ENCODE measurements at places on chromosomes 7 and 10.
A peak's percentile ranks its signal among the peaks of the same experiment; 100 is the strongest.

- no peak for DNase-seq
Observed at GRCh38 chr10:6232846-6233724, 30.4 kb downstream of the PFKFB3 start.

GRCh38 chr7:30926313-30926712 is 14.7 kb downstream of the AQP1 start:
- DNase-seq = no peak

GRCh38 chr7:86954971-86955370 is 104.5 kb downstream of the ELAPOR2 start:
- DNase-seq = no peak

GRCh38 chr7:39184391-39184790 is 206.7 kb downstream of the POU6F2 start:
- DNase-seq = peak; percentile 11

DNA sequence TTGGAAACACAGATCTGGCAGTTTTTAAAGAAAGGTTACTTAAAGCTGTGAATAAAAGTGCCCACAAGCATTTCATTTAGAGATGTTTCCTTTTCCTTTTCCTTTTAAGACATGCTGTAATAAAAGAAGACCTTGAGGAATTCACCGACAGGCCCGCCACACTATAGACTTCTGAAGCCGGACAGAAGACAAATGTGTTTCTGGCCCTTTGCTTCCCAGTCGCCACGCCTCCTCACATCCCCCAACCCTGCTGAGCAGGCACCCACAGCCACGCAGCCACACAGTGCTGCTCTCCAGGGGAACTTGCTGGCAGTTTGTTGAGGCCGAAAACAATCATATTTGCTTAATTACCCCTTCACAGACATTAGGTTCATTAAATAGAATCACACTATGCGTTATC is 83.4 kb downstream of the SLC25A13 start:
- DNase-seq = no peak

DNA sequence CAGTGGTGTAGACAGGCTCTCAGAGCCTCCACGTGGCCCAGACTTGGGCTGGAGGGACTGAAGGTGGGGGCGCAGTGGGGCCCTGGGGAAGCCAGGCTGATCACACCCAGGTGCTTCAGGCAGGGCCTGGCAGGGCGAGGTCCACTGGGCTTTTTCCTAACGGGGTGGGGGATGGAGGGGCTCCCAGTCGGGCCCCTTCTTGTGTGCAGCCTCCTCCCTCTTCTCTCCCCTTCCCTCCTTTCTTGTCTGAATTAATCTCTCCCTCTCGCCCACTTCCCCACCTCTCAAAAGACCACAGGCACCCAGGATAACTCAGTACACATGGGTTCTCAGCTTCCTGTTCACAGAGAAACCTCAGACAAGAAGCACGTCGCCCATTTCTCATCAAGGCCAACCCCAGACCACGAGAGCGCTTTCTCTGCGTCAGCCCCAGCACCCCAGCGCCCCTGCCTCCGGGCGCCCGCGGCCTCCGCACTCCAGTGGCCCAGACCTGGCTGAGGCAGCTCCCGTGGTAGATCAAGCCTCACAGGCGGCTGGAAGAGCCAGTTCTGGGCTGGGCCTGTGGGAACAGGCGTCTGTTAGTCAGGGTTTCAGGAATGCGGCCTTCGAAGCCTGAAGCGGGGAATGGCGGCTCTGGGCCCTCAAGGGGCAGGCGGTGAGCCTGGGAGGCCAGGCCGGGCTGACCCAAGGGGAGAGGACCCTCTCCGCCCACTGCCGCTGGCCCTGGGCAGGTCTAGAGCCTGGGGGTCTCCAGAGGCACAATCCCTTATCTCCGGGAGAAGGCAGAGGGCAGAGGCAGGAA is 50.6 kb downstream of the PWWP2B start:
- no peak for DNase-seq

DNA sequence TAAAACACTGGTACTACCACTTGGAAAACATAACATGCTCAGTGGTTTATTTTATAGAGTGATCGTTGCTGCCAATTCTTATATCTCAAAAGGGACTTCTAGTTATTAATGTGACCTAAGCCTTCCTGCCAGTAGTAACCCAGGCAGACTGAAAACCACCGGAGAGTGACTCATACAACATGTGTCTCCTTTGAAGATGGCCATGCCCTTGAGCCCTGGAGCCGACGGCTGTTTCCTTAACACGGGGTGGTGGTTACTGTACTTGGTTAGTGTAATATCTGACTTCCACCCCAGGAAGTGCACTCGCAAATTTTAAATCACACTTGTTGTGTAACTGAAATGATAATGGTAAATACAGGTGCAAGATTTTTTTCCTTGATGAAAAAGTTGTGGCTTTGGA is 30.5 kb downstream of the JAKMIP3 start:
- DNase-seq = no peak

DNA sequence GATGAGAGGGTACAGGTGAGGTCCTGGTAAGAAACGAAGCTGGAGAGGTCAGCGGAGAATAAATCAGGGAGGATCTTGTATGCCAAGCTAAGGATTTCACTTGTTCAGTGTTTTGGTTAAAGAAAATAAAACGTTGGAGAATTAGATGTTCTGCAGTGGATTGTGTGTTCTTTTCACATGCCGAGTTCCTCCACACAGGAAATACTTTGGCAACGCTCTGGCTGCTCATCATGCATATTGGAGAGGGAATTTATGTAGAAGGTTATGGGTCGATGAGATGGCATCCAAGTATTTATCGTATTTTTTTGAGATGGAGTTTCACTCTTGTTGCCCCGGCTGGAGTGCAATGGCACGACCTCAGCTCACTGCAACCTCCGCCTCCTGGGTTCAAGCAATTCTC is 11.0 kb downstream of the RPS24 start:
- no peak for DNase-seq

DNA sequence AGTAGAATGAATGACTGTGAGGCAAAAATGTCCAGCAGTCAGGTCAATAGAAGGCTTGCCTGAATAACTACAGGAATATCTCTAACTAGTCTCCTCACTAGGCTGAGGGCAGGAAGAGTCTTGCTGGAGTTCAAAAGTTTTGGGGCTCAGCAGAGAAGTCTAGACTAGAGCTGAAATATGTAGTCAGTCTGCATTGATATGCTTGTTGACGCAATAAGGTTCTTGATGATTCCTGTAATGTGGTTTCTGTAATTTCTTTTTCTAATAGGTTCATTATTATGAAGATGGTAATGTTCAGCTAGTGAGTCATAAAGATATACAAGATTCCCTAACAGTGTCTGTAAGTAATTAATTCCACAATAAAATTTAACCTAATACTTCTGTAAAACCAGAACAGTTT is 41.5 kb upstream of the ST7 start:
- DNase-seq = no peak

- DNase-seq = no peak
Observed at GRCh38 chr7:149050941-149051340, 22.6 kb upstream of the PDIA4 start.

GRCh38 chr7:11935905-11936304 is 103.9 kb upstream of the THSD7A start:
- DNase-seq = no peak

DNA sequence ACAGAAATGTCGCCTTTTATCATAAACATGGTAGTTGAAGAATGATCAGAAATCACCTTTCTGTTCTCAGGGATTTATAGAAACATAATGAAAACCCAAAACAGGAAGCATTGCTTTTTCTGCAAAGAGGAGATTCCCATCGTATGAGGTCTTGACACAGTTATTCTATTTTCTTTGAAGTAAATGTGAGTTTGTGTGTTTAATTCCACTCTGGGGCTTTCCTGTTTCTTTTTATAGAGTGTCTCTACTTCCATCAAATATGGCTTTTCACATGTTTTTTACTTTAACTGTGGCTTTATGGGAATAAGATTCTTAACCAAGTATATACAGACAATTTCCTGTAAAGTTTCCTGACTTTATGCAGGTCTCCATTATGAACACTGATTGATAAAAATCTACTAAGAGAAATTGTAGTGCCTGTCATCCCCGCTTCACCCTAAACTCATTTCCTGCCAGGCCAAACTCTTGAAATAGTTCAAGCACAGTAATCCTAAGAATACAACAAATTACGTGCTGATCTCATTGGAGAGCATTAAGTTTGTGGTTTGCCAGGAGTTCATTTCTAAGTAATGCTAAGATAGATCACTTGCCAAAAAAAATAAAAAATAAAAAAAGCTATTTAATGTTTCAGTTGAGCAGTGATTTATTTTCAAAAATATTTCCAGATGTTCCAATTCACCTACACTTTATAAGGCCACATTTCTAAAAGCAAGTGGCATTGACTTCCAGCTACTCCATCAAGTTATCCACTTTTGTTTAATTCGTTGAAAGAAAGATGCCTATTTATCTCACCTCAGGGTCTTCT is 52.2 kb upstream of the SEC61G start:
- no peak for DNase-seq

GRCh38 chr7:41825927-41826480 is 123.1 kb upstream of the INHBA start:
- no peak for DNase-seq

GRCh38 chr10:57982091-57982490 is 285.6 kb downstream of the IPMK start:
- no peak for DNase-seq

DNA sequence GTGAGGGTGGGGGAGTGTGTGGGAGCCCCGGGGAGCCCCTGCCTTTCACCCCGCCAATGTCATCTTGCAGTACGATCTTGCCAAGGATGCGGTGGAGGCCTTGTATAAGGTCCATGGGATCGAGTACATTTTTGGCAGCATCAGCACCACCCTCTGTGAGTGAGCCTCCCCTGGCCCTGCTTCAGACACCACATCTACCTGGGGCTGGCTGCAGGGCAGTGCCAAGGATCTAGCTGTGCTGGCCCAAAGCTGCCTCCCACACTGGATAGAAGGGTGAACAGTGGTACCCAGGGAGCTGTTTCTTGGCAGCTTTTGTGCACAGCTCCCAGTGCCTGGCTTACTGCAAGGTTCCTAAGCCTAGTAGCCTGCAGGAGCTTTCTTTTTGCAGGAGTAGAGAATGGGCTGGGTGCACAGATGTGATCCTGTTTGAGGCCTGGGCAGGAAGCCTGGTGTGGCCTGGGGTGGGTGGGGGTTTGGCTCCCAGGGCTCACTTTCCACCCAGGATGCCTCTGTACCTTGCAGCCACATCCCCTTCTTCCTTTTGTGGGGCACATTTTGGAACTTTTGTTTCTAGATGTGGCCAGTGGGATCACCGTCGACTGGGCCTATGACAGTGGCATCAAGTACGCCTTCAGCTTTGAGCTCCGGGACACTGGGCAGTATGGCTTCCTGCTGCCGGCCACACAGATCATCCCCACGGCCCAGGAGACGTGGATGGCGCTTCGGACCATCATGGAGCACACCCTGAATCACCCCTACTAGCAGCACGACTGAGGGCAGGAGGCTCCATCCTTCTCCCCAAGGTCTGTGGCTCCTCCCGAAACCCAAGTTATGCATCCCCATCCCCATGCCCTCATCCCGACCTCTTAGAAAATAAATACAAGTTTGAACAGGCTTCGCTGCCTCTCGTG is 12.2 kb upstream of the CPA1 start:
- no peak for DNase-seq

DNA sequence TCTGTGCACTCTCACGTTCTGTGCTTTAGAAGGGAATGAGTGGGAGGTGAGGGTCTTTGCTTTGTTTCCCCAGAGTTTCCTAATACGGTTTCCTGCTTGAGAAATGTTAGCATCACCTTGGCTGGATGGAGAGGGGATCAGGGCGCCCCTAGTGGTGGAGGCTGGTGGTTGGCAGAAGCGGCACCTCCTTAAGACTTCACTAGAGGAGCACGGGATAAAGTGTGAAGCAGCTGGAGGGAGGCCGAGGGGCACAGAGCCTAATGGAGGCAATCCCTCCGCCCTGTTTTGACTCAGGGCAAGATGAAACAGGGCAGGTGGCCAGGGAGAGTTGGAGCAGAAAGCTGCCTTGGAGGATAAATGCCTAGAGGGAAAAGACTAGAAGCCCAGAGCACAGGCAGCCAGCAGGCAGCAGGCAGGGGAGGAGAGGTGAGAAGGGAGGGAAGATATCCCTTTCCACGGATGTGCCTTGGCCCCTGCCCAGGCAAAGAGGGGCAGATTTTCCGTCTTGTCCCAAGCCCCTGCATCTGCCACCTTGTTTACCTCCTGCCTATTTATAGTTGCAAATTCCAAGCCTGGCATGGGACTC is 56.0 kb upstream of the BTRC start:
- peak; percentile 83 for DNase-seq

DNA sequence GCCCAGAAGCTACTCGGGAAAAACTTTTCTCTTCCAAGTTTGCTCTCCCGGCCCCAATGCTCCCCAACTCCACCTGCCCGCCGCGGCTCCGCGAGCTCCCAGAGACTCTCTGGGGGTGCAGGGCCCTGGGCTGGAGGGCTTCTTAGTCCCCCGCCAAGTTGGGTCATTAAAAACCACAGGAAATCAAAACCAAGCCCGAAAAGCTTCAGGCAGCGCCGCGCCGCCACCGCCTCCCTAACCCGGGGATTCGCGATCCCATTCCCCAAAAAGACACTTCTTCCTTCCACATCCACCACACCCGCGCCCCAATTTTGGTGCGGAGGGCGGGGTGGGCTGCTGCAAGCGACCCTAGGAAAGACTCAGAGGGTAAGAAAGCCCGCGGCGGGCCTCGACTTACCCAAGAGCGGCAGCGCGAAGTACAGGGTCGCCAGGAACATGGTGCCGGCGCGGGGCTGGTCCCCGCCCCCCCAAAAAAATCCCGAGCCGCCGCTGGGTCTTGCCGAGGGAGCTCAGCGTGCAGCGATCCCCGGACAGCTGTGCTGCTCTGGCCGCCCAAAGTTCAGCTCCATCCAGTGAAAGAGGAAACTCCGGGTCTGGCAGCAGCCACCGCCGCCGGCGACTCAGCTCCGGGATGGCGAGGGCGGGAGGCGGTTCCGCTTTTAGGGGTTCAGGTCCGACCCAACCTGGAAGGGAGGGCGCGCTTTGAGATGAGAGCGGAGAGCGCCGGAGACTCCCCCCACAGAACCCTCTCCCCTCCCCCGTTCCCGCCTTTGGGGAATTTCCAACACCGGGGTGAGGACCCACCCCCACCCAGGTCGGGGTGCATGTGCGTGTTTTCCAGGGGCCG is 1.2 kb downstream of the GFRA1 start:
- peak; percentile 38 for DNase-seq

DNA sequence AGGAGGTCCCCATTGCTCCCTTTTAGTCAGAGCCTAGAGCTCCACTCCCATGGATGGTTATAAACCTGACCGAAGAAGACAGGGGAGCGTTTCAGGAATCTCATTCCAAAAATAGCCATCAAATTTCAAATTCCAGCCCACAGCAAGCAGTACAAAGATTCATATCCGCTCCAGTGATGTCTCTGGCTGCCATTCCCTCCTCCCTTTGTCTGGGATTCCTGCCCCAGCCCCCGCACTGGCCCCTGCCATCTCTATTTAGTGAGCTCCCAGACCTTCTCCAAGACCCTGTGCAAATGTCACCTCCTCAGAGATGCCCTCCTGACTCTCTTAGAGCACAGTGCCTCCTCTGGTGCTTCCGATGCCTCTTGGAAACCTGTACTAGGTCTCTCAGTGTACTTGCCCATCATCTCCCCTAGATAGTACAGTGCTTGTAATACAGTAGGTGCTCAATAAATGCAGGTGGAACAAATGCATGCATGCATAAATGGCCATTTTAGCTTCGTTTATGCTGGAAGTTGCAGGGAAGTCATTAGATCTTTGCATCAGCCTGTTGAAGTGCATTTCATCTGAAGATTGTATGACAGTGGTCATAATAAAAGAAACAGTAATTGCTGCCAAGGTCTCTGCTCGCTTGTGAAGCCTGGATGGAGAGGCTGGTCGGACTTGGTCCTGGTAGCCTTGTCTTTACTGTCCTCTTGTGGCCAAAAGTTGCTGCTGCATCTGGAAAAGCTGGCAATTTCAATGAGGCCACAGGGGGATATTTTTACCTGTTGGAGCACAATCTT is 32.0 kb upstream of the HABP2 start:
- DNase-seq = peak; percentile 87

- no peak for DNase-seq
Observed at GRCh38 chr7:91293136-91293535, 28.9 kb downstream of the FZD1 start.

All from HEK293T (cell line).